ENCODE measurements at places on chromosomes 16 and 17.

DNA sequence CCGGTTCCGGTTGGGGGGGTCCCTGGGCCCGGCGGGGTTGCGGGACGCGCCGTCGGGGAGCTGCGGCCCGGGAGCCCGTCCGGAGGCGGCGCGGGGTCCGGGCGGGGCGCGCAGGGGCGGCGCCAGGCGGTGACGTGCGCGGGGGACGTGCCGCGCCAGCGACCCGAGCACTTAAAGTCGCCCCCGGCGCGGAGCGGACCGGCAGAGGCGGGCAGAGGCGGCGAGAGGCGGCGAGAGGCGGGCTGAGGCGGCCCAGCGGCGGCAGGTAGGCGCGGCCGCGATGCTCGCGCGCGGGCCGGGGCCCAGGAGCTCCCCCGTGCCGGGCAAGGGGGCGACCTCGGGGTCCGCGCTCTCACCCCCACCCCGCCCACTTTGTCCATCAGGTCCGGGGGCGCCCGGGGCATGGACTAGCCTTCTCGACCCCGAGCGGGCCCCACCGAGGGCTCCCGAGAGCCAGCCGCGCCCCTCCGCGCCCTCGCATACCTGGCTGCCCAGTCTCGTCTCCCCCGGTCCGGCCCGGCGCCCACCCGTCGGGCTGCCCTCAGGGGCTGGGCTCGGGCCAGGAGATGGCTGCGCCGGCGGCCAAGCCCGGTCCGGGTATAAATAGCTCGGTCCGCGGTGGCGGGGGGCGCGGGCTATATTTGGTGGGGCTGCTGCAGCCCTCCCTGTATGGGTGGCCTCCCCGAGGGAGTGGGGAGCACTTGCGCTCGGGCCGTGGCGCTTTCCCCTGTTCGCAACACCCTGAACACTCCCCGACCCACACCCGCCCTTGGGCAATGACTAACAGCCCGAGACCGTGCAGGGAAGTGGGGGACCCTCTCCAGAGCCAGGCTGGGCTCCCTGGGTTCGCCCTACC is at the start of gene SLC16A3:
SLC16A3 (plus strand) TSS at position 201 of the 856 bp plus-strand sequence. CDS start 6,967 bp downstream, outside the sequence.
- H3K27me3 ChIP-seq: no peaks in the 10 kb centered on the region
- no peaks in the 10 kb centered on the region for H3K36me3 ChIP-seq
- H3K4me3 ChIP-seq: peak within 1 kb of the TSS; percentile 31

GRCh38 chr16:616733-617586 is 13.8 kb upstream of the WFIKKN1 start:
- H3K36me3 ChIP-seq: no peaks in the 10 kb centered on the region
- no peaks in the 10 kb centered on the region for H3K27me3 ChIP-seq
- no peak overlapping the region for H3K4me3 ChIP-seq
- peaks cover 7% of the 10 kb centered on the region for H3K4me1 ChIP-seq
- no peak for DNase-seq
- H3K27ac ChIP-seq: no peak overlapping the region

DNA sequence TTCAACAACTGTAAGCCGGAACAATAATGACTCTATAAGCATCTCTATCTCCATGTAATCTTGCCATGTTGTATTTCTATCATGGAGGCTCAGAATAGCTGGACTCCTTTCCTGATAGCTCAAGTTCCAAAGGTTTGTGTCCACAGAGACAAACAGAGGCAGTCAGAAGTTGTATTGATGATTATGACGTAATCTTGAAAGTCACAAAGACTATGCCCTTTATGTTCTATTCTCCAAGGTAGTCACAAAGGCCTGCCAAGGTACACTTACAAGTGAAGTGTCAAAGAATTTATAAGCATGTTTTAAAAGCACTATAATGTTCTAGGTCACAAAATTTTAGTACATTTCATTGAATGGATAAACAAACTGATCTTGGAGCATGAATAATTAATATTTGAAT is 542.2 kb downstream of the CDH11 start:
- no peak overlapping the region for H3K27ac ChIP-seq
- no peaks in the 10 kb centered on the region for H3K36me3 ChIP-seq
- no peaks in the 10 kb centered on the region for H3K4me1 ChIP-seq
- H3K27me3 ChIP-seq: no peaks in the 10 kb centered on the region

GRCh38 chr17:50363217-50364060 is 9.5 kb downstream of the MRPL27 start:
- H3K27me3 ChIP-seq: no peaks in the 10 kb centered on the region
- H3K36me3 ChIP-seq: no peaks in the 10 kb centered on the region
- no peak overlapping the region for H3K4me3 ChIP-seq
- no peaks in the 10 kb centered on the region for H3K4me1 ChIP-seq

- H3K4me1 ChIP-seq: no peaks in the 10 kb centered on the region
- H3K4me3 ChIP-seq: no peak overlapping the region
- H3K27me3 ChIP-seq: no peaks in the 10 kb centered on the region
- DNase-seq: no peak
- H3K36me3 ChIP-seq: no peaks in the 10 kb centered on the region
Observed at GRCh38 chr16:59164461-59164860, 430.3 kb upstream of the GOT2 start.

- H3K36me3 ChIP-seq: no peaks in the 10 kb centered on the region
- no peak overlapping the region for H3K4me3 ChIP-seq
- DNase-seq: no peak
- no peaks in the 10 kb centered on the region for H3K27me3 ChIP-seq
- no peak overlapping the region for H3K27ac ChIP-seq
Observed at GRCh38 chr17:57636985-57637665, 108.0 kb downstream of the CCDC182 start.

All from prostate gland (tissue), 2 donors.